ENCODE measurements at places on chromosomes 7 and 10.
A peak's percentile ranks its signal among the peaks of the same experiment; 100 is the strongest.

- DNase-seq: peak; percentile 63
Measured at GRCh38 chr10:13890233-13891127, 303.7 kb downstream of the PRPF18 start.

- no peak for DNase-seq
Measured at GRCh38 chr7:147999962-148000361, 590.6 kb upstream of the C7orf33 start.

- DNase-seq: no peak
Measured at GRCh38 chr10:35300063-35300699, 36.1 kb upstream of the CCNY start.

GRCh38 chr10:30365278-30365677, 16.2 kb upstream of the MTPAP start:
- no peak for DNase-seq

GRCh38 chr7:27520815-27521790, 141.6 kb downstream of the HIBADH start:
- no peak for DNase-seq

GRCh38 chr10:84511106-84511505, 182.7 kb downstream of the CCSER2 start:
- DNase-seq: no peak

GRCh38 chr10:19570991-19571390, 245.2 kb upstream of the PLXDC2 start:
- DNase-seq: no peak

- peak; percentile 67 for DNase-seq
Measured at GRCh38 chr10:31940839-31941653, 12.4 kb upstream of the ARHGAP12 start.

DNA sequence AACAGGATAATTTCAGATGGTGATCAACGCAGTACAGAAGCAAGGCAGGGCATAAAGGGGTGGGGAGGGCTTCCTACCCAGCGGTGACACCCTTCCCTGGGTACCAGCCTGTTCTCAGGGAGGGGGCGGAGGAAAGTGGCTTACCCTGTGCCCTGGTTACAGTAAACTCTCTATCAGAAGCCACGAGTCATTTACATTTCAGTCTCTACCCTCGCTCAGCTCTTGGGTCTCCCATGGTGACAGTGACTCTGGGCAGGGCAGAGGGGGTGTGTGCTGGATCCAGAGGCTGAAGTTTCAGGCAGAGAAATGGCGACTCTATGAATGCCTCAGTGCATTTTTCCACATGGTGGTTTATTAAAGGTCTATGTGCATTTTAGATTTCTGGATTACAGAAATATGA, 107.0 kb downstream of the ADARB2 start:
- no peak for DNase-seq

GRCh38 chr10:86965986-86966654, 2.2 kb upstream of the ADIRF start:
- DNase-seq: no peak

GRCh38 chr7:128352153-128352537, 8.4 kb upstream of the RBM28 start:
- peak; percentile 65 for DNase-seq

GRCh38 chr7:21922605-21923004, 23.1 kb downstream of the CDCA7L start:
- DNase-seq: no peak

DNA sequence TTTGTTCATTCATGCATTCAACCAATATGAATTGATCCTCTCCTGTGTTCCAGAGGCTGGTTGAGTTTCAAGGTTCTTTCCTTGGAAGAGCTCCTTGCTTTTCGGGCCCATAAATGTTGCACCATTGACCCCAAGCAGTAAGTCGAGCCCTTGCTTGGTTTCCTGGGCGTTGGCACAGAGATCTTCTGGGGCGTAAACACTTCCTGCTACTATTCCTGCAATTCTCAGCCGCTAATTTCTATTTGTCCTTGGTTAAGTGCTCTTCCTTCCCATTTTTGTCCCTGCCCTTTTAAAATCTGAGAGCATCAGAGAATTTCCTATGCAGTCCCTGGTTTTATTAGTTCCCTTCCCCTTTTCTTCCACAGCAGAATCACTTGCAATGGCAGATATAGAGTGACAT, 44.1 kb upstream of the ADRB1 start:
- DNase-seq: no peak

- no peak for DNase-seq
Measured at GRCh38 chr10:29926693-29927048, 132.7 kb downstream of the JCAD start.

- DNase-seq: no peak
Measured at GRCh38 chr7:7236041-7236440, 53.7 kb downstream of the C1GALT1 start.

GRCh38 chr10:48506147-48506917, 98.5 kb downstream of the ARHGAP22 start:
- DNase-seq: peak; percentile 50

GRCh38 chr7:29145553-29146056, 732 bp downstream of the CPVL start:
- no peak for DNase-seq

- no peak for DNase-seq
Measured at GRCh38 chr7:89072081-89072480, 276.5 kb upstream of the TEX47 start.

- peak; percentile 40 for DNase-seq
Measured at GRCh38 chr10:50360077-50360850, 108.9 kb upstream of the ASAH2 start.

- no peak for DNase-seq
Measured at GRCh38 chr7:41275255-41275654, 427.6 kb downstream of the INHBA start.

All from hepatic stellate cell (primary cell).